ENCODE measurements at places on chromosomes 16 and 17.

- no peak for DNase-seq
These were observed 730.7 kb upstream of the KIF2B start for GRCh38 chr17:53092072-53092471.

- no peak for DNase-seq
These were observed 30.6 kb downstream of the TMEM92 start for GRCh38 chr17:50304781-50305404.

DNA sequence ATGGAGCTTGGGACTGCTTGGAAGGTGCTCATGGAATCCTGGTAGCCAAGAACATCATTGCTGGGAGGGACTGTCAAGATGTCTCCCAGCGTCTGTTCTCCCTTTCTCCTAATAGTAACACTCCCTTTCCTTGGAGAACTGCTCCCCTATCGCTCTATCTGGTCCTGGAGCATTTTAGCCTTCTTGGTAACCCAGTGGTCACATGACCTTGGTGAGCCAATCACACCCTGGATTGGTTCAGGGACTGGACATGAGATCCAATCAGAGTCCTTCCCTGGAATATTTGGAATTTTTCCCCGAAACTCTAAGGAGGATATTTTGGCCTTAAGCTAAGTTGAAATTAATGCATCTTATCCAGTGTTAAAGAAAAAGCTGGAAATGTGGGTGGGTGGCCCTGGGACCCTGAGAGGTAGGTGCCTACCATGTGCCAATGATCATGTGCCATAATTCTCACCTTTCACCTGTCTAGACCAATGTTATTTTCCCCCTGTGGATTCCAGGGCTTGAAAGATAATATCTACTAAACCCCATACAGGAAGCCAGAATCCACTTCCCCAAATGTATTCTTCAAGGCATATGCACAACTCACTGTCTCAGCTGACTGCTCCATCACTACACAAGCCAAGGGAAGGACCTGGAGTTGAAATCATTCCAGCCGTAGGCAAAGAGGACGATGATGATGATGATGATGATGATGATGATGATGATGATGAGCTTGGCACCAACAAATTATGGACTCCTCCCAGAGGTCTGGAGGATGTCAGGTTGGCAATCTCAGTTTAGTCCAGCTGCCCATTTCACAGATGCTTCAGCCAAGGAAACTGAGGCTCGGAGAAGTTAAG, 193.2 kb downstream of the RAB11FIP4 start:
- DNase-seq, result no peak

GRCh38 chr16:17692484-17692883, 221.7 kb upstream of the XYLT1 start:
- DNase-seq, result no peak

- DNase-seq, result no peak
These were observed 2.3 kb downstream of the ENPP7 start for GRCh38 chr17:79732804-79733691.

GRCh38 chr16:14423344-14423743, 206.7 kb downstream of the PARN start:
- DNase-seq, result no peak

DNA sequence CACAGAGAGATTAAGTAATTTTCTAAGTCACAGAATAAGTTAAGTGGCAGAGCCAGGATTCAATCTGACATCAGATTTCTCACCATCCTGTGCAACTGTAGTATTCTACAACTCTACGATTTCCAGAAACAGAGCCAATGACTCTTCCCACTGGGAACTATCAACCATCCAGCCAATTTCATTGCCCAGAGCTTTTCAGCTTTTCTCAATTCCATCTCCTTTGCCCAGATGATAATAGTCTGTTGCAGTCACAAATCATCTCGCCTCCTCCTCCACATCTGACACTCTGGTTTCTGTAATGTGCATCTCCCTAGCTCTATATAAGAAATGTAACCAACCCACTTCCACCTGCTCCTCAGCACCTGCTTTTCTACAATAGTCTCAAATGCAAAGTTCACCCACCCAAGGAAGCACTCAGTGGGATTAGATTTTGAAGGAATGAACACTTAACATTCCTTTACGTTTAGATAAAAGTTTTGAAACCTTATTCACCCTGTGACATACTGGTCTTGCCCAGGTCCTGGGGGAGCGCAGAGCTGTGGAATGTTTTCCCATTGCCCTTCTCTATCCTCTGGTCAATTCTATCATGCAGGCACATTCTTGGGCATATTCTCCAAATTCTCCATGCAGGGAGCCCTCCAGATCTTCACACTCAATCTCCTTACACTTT, 167.8 kb upstream of the ASIC2 start:
- DNase-seq, result no peak

GRCh38 chr17:21390294-21390693, 14.1 kb downstream of the KCNJ12 start:
- DNase-seq, result no peak

DNA sequence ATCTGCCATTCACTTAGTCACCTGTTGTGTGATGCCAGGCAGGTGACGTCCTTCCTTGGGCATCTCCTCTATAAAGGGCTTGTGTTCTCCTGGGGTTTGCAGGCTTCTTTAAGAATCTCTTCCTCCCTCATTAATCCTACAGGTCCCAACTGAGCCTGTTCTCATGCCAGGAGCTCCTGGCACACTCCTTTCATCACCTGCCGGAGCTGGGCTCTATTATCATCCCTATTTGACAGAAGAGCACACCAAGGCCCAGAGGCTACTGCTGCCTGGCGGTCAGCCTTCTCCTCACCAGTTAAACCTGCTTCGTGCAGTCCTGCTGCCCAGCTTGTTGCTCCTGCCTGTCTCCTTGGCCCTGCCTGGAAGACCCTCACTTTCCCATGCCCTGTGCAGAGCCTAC, 51.2 kb downstream of the RAI1 start:
- no peak for DNase-seq

DNA sequence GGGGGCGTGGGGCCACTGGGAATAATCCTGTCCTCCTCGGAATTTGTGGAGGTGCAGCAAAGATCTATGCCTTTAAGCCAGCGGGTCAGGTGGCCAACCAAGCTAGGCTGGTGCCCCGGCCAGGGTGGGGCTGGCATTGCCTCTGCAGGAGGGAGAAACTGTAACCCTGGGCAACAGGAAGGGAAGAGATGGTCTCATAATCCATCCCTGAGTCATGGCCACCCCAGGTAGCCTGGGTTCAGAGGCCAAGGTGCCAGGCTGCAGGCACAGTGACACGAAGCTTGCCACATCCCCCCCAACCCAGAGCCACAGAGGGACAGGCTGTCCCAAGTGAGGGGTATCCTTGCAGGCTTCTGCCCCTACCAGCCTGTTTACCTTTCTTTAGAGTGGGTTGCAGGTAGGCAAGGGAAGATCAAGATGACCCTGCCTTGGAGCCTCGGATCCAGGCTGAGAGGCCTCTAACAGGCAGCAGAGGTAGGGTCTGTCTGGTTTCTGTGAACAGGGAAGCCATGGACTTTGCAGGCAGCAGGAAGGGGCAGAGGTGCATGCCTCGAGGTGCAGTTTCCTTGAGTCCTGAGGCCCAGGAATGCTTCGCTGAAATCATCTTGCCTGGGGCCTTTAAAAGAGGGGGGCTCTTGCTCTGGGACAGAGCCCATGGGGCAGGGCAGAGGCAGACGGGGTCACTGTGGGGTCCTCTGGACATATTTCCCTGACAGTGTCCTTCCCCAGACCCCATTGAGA, 4.0 kb downstream of the LASP1 start:
- no peak for DNase-seq

GRCh38 chr17:78268191-78268874, 36.9 kb downstream of the TMEM235 start:
- no peak for DNase-seq

- DNase-seq, result no peak
These were observed 37.2 kb downstream of the GSE1 start for GRCh38 chr16:85650135-85650843.

DNA sequence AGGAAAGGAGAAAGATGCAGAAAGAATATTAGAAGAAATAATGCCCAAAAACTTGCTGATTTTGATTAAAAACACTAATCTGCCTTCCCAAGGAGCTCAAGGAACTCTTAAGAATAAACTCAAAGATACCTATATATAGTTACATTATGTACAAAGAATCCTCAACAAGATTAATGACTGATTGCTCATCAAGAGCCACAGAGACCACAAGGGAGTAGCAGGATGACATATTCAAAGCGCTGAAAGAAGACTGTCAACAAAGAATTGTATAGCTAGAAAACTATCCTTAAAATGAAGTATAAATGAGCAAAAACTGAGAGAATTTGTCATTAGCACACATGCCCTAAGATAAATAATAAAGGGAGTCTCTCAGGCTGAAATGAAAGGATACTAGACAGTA, 6.2 kb downstream of the LPCAT2 start:
- no peak for DNase-seq

DNA sequence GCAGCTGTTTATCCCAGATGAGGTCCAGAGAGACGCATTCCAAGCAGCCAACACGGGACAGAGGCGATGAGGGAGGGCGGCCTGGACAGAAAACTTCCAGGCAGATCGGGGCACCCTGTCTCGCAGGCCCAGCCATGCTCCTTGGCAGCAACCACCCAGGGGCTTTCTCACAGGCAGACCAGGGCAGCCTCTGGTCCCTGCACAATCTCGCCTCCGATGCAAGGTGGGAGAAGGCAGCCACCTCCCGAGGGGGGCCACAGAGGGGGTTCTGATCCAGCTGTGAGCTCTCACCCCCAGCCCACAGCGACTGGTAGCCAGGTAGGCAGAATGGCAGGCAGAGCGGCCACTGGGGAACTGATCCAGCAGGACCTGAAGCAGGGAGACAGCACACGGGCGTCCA, 48.7 kb downstream of the LMF1 start:
- no peak for DNase-seq

DNA sequence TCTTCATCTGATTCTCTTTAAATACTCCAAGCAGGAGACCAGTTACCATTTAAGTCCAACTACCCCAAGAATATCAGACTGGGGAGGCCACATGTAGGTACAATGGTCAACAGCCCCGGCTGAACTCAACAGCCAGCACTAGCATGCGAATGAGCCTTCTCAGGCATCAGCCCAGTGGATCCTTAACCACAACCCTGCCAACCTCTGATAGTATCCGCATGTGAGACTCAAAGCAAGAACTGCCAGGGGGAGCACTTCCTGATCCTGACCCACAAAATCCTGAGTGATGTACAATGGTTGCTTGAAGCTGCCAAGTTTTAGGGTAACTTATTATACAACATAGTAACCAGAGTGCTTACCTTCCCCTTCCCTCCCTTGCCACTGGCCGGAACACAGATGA, 4.0 kb downstream of the PYY start:
- DNase-seq, result no peak

- peak; percentile 48 for DNase-seq
These were observed 5.2 kb downstream of the TBX4 start for GRCh38 chr17:61457226-61457983.

DNA sequence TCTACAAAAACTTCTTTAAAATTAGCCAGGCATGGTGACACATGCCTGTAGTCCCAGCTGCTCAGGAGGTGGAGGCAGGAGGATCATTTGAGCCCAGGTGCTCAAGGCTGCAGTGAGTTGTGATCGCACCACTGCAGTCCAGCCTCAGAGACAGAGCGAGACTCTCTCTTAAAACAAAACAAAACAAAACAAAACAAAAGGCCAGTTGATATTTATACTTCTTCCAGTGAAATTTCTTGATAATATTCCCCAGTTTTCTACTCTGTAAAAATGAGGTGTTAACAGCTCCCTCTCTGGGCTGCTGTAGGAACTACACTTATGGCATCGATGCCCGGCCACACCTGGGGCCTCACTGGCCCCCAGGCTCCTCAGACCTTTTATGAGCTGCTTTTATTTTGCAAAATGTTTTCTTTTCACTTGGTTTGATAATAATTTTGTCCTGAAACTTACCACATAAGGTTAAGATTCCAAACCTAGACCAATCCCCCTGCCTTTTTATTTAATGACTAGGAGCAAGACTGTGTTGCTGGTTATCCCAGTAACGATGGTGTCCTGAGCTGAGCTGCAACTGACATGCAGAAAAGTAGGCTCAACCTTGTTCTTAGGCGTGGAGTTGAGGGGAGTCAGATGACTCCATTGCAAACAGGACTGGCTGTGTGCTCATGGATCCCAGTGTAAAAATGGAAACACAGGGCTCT, 17.6 kb downstream of the MAPK8IP3 start:
- no peak for DNase-seq

DNA sequence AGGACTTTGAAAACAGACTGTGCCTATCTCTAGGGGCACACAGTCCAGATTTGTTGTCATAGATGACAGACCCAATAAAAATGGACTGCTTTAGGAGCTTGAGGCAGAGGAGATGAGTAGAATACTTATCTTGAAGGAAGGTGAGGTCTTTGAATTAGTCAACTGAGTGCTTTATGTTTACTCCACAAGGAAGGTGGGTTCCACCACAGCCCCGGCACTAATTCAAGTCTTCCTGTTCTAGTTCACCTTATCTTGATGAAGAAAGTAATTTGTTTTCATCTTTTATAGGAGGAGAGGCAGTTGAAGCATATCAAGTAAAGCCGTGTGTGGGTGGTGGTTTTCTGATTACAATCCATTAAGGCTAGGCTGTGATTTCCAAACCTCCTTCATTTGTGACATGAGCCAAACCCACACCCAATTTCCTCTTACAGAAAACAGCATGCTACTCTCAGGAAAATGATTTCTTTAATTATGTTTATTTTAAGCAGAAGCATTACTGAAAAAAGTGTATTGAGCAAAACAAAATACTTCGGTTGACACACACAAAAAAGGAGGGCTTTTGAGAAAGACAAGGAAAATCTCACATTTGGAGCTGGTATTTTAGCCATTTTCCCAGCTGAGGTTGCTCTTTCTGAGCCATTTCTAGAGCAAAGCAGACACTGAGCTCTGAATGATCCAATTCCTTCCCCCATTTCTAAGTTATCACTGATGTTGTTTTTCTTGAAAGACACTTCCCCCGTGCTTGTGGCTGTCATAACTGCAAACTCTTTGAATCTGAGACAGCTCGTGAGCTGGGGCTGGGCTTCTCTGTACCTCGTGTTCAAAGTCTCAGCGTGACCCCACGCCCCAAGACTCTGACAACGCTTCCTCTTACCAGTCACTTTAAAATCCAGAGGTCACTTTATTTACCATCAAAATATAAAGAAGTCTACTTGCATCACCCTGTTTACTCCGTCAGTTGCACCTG, 35.4 kb downstream of the CDRT15 start:
- DNase-seq, result no peak

DNA sequence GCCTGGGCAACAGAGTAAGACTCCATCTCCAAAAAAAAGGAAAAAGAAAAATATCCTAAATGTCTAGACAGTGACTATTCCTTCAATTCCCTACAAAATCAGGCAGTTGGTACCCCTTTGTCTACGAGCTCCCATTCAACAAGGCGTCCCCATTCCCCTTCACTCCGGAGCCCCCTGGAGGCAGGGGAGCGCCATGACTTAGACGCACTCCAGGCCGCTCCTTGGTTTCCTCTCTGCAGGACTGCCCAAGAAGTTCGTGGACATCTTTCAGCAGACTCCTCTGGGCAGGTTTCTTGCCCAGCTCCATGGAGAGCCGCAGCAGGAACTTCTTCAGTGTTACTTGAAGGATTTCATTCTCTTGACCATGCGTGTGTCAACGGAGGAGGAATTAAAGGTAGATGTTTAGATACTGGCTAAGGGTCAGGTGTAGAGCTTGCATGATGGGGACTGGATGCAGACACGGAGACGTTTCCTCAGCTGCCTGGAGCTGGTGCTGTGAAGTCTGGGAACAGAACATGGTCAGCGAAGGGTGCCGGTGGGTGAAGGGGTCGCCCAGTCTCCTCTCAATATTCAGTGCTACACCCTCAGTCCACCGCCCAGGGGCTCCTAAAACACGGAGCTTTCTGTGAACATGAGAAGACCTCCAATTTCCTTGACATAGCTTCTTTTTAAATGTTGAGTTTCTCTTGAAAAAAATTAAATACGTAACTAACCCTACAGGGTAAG, 53.3 kb upstream of the ENDOV start:
- DNase-seq, result no peak

- DNase-seq, result no peak
These were observed 31.1 kb upstream of the CPNE2 start for GRCh38 chr16:57061084-57061905.

All from activated CD8-positive, alpha-beta memory T cell treated with anti-CD3 and anti-CD28 coated beads, Interleukin-2, amount 50 U/mL, for 48 hours (primary cell).